Kidney epithelial cell (primary cell): ENCODE measurements at places on chromosomes 5 and 9. TPM values are rescaled to one million over a fixed set of nuclear protein-coding genes. Genes with fewer than 3 reads are reported as not detected.
A peak's percentile ranks its signal among the peaks of the same experiment; 100 is the strongest.

FAM78A gene
- 1.0 and 1.9 TPM in 2 replicates for total RNA-seq

PCAT7 gene
- not detected in 2 replicates for total RNA-seq

LIX1 gene
- total RNA-seq: 0.07 TPM in 1 of 2 replicates, not detected in the other

NDUFS6 gene
- 69.2 and 74.8 TPM in 2 replicates for total RNA-seq

SLC6A19 gene
- not detected in 2 replicates for total RNA-seq

SPEF2 gene
- total RNA-seq: 3.2 and 3.6 TPM in 2 replicates

NTNG2 gene
- total RNA-seq: 0.42 and 0.89 TPM in 2 replicates

OBP2B gene
- not detected in 2 replicates for total RNA-seq

UBE2QL1 gene
- 0.17 and 0.34 TPM in 2 replicates for total RNA-seq

TRUB2 gene
- 12.7 and 24.4 TPM in 2 replicates for total RNA-seq

SARDH gene
- 0.75 and 1.8 TPM in 2 replicates for total RNA-seq

GRCh38 chr9:116327701-116328405 is 174.3 kb downstream of the PAPPA start:
- no peak for DNase-seq

DNA sequence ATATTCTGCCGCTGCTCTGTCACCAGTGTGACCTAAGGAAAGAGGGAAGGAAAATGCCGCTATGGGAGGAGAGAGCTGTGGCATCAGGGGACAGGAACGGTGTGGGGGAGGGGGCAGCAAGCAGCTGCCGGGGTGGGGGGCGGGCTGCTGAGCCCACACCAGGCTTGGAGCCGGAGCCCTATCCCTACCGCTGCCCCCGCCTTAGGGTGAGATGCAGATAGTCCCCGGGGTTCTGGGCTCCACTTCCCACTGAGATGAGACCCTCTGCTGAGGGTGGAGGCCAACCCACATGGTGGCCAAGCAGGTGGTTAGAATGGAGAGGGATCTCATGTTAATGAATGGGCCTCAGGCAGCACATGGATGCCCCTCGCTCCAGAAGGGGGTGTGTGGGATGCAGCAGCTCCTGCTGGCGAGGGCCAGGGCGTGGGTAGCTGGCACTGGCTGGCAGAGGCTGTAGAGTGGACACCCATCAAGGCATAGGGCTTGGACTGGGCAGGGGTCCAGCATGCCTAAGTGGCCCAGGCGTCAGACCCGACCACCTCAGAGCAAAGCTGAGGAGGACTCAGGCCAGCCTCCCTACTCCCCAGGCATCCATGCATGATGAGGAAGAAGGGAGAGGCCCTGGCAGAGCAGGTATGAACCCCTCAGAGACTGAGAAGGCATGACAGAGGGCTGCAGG is 131.5 kb downstream of the ZNF354C start:
- DNase-seq: no peak

GRCh38 chr5:55638051-55638450 is 74.1 kb downstream of the SLC38A9 start:
- DNase-seq: no peak

DNA sequence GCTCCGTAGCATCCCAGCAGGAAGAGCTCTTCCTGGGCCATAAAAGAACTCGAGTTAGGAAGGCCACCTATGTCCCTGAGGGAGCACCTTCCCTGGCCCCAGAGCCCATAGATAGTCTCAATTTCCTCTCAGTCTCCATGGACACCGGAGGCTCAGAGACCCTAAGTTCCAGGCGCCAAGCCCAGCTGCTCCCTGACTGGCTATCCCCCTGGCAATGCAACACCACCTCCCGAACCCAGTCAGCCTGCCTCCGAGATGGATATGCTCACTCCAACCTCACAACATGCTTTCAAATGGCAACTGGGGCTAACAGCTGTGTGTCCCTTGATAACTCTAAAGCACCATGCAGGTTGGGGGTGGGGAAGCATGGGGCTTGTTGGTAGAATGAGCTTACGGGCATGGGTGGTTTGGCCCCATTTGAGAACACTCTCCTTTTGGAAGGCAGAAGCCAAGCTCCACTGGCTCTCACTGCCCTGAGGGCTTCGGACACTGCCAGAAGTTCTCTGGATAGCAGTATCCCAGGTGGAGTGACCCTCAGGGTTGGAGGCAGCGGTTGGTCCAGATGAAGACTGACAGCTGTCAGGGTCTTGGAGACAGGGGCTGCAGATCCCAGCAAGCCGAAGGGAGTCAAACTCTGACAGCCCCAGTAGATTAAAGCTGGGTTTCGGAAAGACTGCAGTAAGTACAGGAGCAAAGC is 165.3 kb downstream of the PAX5 start:
- no peak for DNase-seq

GRCh38 chr5:95068289-95068910 is 216.5 kb downstream of the MCTP1 start:
- no peak for DNase-seq

DNA sequence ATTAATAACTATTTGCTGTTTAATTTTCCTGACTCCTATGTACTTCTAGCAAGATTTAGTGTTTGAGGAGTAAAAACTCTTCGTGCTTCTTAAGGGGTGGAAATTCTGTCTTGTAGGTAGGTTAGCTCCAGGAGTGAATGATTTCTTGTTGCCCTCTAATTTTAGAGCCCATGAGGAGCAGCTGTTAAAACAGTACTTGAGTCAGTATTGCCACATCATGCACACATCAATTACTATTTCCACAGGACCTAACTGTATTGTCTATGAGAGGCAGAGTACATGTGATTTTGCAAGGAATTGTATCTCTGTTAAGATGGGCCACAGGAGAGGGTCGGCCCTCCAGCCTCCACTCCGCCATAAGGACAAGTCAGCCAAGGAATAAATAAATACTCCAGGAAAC is 91.2 kb downstream of the PDZD2 start:
- no peak for DNase-seq

DNA sequence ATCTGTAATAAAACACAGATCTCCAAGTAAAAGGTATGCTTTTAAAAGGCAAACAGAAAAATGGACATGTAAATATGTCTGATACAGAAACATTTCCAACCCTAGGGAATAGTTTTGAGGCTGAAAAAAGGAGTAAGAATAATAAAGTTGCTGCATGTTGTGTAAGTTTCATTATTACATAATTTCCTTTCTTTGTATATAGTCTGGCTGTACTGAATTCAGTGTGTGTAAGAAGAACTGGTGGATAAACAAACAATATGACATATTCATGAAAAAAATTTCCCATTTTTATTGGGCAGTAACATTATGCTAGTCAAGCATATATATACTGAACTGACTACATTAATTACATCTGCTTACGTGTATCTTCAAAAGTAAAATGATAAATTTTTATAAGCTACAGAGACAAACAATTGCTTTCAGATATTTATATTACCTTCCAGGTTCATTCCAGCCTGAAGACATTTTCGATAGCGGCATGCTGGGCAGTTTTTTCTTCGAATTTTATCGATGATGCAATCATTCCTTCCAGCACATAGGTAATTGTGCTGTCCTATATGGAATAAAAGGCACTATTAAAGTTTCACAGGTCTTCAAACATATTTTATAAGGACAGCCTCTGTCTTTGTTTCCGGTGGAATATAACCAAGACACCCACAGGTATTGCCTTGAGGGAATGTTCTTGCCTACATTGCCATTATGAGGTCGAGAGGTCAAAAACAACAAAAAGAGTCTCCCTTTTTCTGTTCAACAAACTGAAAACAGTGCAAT is 93.6 kb downstream of the NR3C1 start:
- DNase-seq: no peak

- DNase-seq: peak; percentile 52
Measured at GRCh38 chr5:94691949-94692348, 73.5 kb downstream of the SLF1 start.

DNA sequence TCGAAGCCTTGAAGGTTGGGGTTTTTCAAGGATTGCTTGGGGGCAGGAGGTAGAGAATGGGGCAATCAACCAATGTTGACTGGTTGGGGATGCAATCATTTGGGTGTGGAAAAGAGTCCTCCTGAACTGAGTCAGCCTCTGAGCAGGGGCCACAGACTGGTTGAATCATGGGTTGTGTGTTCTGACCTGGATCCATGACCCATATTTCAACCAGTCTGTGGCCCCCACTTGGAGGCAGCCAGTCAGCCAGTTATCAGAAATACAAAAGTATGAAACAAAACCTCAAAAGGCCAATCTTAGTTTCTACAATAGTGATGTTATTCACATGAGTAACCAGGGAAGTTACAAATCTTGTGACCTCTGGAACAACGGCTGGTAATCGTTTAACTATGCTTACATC is 81.4 kb upstream of the RANBP6 start:
- peak; percentile 62 for DNase-seq

- DNase-seq: no peak
Measured at GRCh38 chr9:96554326-96554725, 65.3 kb downstream of the CDC14B start.

DNA sequence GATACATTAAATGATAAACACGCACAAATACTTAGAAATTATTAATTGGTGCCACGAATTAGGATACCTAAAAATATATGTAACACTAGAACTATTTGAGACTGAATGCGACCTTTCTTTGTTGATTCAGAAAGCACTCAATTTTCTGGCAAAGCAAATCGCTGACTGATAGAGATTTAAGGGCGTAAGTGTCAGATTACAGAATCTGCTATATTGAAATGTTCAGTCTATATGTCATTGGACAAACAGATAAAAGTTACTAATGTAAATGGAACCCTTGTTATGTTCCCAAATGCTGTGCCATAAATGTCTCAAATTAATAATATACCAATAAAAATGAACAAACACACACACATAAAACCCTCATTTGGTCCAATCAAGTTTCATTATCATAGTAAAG is 137.9 kb downstream of the MPDZ start:
- DNase-seq: no peak

DNA sequence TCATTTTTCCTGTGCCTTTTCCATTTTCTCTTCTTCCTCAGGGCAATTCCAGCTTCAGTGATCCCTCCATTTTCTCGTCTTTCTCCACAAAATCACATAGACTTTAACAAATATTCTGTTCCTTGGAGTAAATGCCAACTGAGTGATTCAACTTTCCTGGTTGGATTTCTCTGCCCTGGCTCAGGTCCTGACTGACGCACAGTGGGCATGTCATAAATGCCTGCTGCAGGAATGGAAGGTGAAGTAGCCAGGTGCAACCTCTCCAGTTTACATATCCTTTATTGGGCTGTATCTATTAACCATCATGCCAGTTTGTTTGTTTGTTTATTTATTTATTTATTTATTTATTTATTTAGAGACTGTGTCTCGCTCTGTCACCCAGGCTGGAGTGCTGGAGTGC is 95.1 kb downstream of the MEF2C start:
- no peak for DNase-seq

GRCh38 chr5:174159327-174160114 is 114.0 kb downstream of the NSG2 start:
- DNase-seq: no peak

DNA sequence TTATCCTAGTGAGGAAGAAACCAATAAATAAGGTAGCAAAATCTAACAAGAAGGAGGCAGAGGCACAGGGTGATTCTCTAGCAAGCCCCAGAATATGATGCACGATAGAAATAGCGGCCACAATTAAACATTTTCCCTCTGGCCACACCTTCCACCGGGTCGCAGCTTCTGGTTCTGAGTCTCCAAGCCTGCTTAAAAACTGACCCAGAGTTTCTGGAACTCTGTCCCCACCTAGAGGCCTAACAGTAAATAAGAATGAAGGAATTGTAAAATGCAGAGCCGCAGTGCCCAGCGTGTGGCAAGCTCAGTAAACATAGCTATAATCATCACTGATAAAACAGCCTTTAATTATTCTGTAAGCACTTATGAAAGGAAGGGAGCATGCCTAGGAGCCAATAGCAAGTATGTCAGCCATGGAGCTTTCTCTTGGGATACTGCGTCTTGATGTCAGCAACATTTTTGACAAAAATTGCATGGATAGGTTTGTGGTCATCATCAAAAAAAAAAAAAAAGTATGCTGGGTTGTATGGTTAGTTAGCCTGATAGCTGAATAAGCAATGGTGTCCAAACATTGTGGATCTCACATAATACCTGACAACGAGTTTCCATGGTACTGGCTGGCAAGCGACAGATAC is 465.5 kb downstream of the DNAH5 start:
- DNase-seq: no peak

- DNase-seq: no peak
Measured at GRCh38 chr9:79877943-79878602, 306.3 kb downstream of the TLE4 start.

DNA sequence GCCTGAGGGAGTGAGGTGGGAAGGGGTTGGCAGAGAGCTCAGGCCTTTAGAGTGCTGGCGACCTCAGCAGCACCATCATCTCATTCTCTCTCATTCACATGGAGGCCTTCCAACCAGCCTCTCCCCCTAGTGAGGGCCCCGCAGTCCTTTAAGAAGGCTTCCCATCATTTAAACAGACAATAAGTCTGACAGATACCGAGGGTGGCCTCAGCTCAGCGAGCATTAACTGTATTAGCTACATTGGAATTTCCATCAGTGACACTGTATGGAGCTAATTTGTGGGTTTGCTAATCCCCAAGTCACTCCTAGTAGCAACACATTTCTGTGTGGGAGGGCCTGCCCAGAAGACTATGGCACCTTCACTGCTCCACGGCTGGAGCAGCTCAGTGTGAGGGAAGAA is 75.8 kb downstream of the INSYN2B start:
- DNase-seq: no peak
